ENCODE measurements at places on chromosomes 13 and 19.

GRCh38 chr19:14317157-14317556 lies 64.1 kb upstream of the ADGRE5 start:
- DNase-seq = no peak

DNA sequence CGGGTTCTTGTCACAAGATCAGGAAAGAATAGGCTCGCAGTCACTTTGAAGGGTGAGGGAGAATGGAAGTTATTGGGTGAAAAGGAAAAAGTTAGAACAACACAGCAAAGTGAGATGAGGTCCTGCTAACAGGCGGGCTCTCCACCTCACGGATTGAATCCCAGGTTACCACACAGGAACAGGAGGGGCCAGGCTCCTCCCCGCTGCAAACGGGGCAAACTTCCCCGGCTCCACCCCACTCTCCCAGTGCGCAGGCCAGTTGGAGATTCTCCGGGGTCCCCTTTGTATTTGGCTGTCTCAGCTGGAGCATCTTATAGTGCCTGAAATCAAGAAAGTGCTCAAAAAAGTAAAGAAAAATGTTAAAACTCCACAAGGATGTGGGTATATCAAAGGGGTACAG lies 78.3 kb upstream of the IPO5 start:
- no peak for DNase-seq

DNA sequence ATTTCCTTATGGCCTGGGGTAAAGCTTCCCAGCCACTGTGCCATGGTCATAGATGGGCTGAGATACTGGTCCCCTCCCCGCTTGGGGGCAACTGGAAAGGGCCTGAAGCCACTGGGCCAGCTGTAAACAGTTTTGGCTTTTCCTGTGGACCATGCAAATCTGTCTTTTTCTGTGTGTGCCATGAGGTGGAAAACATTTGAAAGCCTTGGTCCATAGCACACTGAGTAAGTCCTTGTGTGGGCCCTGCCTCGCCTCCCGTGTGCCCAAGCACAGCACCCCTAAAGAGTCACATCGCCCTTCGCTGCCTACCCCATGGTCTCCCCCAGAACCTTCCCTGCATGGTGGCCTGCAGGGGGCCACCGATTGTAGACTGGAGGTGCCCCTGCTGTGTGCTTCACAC lies 52.3 kb upstream of the GPR183 start:
- no peak for DNase-seq

- DNase-seq = no peak
Observed at GRCh38 chr19:50238043-50238442, 34.6 kb downstream of the MYH14 start.

- no peak for DNase-seq
Observed at GRCh38 chr13:58630794-58631193, 999.2 kb downstream of the PCDH17 start.

DNA sequence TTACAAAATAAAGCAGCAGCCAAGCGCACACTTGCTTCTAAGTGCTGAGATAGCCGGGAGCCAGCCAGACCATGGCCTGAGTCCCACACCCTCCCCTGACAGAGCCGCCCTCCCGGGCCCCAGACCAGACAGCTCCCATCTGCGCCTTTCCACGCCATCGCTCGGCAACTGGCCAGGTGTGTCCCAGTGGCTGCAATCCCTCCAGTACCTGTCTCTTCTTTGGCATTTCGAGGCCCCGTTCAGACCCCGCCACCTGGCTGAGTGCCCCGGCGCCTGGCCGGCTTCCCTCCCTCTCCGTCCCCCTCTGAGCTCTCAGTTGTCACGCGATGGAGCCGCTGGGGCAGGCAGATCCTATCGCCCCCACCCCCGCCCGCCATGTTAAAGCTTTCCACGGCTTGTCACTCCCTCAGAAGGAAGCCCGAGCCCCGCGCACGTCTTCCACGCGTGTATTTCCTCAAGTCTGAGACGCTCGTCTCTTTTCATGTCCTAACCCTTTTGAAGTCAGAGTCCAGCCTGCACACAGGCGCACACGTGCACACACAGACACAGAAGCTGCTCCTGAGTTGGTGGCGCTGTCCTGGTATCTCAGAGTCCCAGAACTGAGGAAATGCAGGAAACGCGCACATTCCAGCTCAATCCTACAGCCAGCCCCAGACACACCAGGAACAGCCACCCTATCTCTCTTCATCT lies 7.9 kb downstream of the MLLT1 start:
- peak; percentile 58 for DNase-seq
